ENCODE measurements at places on chromosomes 2 and 18.
A peak's percentile ranks its signal among the peaks of the same experiment; 100 is the strongest.

GRCh38 chr18:10751653-10752052, 225.8 kb downstream of the NAPG start:
- DNase-seq: no peak

DNA sequence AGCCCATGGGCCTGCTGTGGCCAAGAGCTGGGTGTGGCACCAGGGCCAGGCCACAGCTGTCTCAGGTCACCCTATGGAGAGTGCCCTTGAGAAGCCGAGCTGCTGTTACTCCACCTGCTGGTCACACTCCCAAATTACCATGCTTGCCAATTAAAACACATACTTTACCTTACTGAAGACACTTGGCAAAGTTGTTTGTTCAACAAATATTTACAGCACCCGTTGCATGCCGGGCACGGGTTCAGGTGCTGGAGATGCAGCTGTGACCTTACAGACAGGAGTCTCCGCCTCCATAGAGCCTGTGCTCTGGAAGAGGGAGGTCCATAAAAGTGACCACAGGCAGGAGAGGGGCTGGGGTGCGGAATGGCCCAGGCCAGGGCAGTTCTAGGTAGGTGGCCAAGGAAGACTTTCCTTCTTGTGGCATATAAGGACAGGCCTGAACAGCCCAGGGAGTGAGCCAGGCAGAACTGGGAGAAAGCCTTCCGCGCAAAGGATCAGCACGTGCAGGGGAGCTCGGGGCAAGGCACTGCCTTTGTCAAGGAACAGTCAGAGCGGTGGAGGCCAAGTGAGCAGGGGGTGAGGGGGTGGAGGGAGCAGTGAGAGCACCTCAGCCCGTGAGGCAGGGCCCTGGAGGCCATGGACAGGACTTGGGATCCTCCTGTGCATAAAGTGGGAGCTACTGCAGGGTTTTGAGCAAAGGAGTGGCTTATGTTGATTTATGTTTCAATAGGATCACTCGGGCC, 23.6 kb upstream of the RBM44 start:
- DNase-seq: no peak

GRCh38 chr2:58107803-58108710, 61.5 kb downstream of the VRK2 start:
- peak; percentile 77 for DNase-seq

DNA sequence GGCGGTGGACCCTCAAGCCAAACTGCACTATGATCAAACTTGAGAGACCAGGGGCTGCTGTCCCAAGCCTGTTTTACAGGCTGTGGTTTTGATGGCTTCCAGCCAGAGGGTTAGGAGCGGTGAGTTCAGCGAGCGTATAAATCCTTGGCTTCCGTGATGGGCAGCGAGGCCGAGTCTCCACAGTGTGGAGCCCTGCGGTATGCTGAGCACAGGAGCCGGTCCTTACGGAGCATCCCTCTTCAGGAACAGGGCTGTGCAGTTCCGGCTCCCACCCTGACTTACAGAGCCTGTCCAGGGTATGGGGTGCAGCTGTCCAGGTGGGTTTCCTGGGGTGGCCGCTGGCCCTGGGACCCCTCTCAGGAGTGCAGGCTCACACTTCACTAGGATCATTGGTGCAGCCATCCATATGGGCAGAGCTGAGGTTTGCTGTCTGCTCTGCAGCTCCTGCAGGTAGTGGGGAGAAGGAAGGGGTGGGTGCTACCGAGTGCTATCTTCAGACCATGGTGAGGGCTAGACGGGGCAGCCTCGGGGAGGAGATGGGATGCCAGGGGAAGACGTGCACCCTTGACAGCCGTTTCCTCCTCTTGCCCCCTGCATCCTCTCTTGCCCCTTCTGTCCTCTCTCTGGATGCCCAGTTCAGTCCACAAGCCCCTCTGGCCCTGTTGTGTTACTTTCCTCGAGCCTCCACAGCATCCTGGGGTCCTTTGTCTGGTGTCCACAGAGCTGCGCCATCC, 104.3 kb downstream of the FAM210A start:
- DNase-seq: no peak

DNA sequence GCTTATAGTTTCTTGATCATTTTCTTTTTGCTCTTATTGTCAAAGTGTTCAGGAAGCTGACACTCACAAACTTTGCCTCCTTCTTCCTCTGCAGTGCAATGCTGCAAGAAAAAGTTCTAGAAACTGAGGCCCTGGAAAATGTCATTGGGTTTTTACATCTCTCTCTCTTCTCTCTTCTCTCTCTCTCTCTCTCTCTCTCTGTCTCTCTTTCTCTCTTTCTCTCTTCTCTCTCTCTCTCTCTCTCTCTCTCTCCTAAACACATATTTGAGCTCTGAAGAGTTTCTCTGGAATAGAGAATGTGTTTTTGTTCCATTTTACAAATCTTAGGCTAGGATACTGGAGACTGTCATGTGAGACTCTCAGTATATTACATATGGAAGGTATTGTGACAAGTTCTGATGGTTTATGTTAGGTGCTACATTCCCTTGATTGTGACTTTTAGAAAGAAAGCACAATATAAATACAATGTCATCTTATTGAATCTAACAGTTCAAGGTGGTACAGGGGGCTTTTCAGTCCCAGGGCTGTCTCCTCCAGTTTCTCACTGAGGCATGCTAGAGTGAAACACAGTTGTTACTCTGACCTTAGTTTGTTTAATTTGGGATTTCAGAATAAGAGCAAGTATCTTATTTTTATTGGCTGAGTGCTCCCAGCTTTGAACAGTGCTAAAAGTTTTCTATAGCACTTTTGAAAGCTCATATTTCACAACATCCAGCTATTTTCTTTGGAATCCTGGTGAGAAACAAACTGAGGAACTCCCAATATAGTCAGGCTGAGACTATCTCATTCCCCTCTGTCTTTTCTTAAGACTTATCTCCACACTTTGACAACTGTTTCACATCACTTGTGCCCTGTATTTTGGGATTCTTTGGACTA, 41.4 kb upstream of the EHBP1 start:
- peak; percentile 81 for DNase-seq

DNA sequence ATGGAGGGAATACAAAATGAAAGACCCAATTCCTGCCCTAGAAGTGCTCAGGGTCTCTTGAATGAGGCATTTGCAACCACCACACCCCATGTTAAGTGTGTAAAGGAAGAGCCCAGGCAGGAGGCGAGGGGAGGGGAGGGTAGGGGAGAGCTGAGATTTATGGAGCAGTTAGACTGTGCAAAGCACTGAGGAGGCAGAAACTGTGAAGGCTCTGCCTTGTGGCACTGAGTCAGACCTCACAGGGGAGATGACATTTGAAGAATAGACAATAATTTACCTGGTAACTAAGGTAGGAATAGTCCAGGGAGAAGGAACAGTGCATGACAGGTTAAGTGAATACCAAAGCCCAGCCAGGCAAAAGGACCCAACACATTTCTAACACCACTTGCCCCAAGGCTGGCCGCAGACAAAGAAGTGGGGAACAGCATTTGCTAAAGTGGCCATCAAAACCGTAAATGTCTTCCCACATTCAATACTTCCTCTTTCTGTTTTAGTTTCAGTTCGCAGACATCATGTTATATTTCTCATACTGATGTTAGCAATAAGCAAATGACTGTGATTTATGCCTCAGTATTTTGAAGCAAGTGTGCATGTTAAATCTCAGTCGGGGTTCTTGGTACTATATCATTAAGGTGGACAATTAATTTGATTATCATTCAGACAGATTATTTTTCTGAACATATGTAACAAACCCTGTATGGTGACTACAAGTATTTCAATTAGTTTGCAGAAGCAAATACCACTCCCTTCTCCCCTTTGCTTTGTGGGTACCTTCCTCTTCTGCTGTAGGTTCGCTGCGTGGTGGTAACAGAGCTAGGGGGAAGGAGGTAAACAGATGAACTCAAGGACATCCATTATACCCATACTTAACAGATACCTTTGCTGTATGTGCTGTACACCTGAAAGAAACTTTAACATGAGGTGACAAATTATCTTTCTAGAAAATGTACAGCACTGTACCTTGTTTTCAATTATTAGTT, 27.5 kb downstream of the CDH20 start:
- DNase-seq: no peak

DNA sequence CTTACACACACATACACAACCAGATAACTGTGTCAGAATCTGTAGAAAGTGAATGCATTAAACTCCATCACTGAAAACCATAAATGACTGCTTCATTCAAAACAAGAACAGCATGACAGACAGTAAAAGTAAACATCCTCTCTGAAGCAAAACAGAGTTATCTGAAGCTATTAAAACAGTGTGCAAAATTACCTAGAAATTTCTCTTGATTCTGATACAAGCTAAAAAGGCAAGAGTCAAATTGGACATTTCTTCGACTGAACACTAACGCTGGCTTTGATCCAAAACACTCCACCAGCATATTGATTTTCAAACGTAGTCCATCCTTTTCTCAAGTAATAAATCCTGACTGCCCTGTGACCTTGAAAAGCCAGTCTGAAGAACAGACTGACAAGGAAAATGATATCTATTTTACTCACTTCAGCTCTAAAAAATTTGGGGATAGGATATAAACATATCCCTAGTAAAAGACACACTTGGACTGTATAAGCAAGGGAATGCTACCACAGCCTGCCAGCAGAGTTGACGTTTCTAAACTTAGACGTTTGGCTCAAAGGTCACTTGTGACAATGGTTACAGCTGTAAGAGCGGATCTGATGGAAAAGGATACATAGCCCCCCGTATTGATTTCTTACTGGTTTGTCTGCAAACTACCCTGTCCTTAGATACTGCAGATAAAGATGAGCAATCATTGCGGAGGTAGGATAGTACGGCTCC, 128.9 kb upstream of the ITGB6 start:
- DNase-seq: no peak

- DNase-seq: no peak
Measured at GRCh38 chr2:198662905-198663304, 794.8 kb downstream of the SATB2 start.

GRCh38 chr2:180003073-180003472, 4.0 kb downstream of the CWC22 start:
- DNase-seq: no peak

GRCh38 chr2:69985688-69986087, 24.3 kb upstream of the ASPRV1 start:
- DNase-seq: no peak

DNA sequence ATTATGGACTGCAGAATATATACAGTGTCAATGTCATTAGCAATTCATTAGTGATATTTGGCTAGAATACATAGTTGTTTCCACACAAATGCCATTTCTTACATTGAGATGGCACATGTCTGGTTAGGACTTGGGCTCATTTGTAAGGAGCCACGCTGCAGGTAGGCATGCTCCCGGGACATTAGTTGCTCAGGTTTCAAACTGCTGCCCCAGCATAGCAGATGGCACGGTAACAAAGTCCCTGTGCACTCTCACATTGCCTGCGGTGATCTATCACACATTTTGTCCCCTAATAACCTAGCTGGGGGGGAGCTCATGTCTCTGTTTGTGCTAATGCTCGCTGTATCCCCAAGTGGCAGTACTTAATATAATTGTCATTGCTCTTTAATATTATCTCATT, 185.1 kb downstream of the NEDD4L start:
- no peak for DNase-seq

- DNase-seq: no peak
Measured at GRCh38 chr2:142478206-142478605, 347.4 kb upstream of the LRP1B start.

DNA sequence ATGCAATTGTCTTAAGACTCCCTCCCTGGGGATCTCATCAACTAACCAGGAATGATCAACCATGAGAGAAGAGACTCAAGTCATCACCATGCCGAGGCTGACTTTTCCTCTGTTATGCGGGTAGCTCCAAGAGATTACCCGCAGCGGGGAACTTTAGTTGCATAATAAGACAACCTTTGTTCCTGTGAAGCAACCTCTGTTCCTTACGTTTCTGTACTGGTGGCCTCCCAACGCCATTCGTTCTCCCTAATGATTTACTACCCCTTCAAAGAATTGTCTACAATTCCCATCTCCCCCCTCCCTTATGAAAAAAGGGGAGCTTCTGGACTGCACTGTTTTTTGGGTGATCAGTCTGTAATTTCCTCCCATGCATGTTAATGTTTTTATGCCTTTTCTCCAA, 66.1 kb upstream of the LRPPRC start:
- DNase-seq: no peak

GRCh38 chr2:237558961-237559641, 7.3 kb upstream of the PRLH start:
- DNase-seq: no peak

GRCh38 chr18:71682591-71682990, 861.6 kb downstream of the CBLN2 start:
- DNase-seq: no peak

GRCh38 chr18:75592527-75592926, 165.0 kb upstream of the SMIM21 start:
- no peak for DNase-seq

- no peak for DNase-seq
Measured at GRCh38 chr2:110885256-110885655, 152.9 kb downstream of the ACOXL start.

- DNase-seq: no peak
Measured at GRCh38 chr18:43933177-43933576, 655.9 kb upstream of the SYT4 start.

- no peak for DNase-seq
Measured at GRCh38 chr2:112642966-112643365, 2.8 kb upstream of the SLC20A1 start.

GRCh38 chr2:219252570-219252899, 508 bp upstream of the TUBA4B start:
- DNase-seq: no peak

- DNase-seq: no peak
Measured at GRCh38 chr2:1569879-1570450, 156.7 kb downstream of the TPO start.

GRCh38 chr18:6728809-6729246, 688 bp upstream of the ARHGAP28 start:
- DNase-seq: no peak

DNA sequence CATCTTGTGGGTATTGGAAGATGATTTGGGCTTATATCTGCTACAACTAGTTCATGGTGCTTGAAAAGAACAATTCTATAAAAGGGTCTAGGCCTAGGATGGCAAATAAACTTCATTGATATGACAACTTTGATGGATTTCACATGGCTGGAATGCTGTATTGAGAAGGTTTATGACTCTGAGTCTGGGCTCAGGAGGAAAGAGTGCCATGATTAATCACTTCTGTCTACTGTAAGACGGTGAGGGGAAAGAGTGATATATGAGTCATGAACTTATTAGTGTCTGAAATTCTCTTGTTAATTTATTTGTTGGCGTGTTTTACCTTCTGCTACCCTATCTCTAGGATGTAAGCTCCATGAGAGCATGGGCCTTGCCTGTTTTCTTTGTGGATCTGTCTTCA, 17.0 kb upstream of the ADCYAP1 start:
- DNase-seq: no peak

DNA sequence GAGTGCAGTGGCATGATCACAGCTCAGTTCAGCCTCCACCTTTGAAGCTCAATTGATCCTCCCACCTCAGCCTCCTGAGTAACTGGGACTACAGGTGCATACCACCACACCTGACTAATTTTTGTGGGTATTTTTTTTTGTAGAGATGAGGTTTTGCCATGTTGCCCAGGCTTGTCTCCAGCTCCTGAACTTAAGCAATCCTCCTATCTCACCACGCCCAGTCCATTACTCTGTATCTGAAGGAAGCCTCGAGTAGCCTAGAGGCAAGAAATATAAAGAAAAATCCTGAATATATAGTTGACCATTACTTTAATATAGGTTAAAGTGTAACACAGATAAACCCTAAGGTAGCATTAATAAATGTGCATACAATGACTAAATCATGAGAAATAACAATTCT, 686.8 kb upstream of the PIK3C3 start:
- DNase-seq: no peak

- no peak for DNase-seq
Measured at GRCh38 chr18:77066689-77067088, 65.9 kb downstream of the MBP start.
